Naive thymus-derived CD4-positive, alpha-beta T cell (primary cell): ENCODE measurements at places on chromosomes 3 and 15. TPM values are rescaled to one million over a fixed set of nuclear protein-coding genes. Genes with fewer than 3 reads are reported as not detected.

The TLR9 gene
- polyA plus RNA-seq = not detected

DNA sequence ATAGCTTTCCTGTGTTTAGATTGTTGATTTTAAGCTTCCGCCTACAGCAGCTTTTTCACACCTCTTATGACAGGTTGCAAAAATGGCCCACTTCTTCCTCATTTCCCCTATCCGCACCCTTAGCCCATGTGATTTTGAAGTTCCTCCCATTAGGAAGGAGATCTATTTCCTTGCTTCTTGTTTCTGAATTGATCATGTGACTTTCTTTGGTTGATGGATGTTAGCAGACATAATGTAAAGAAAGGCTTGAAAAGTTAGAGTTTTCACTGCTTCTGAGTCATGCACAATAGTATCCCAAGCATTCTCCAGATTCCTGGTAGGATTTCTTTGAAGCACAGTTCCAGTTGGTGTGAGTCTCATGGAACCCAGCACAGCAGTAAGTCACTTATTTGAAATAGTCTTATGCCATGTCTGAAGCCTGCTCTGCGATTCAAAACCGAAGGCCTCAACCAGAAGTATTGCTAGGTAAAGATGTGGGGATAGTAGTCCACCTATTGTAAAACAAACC lies 76.6 kb downstream of the EDEM1 start:
- H3K4me3 ChIP-seq = no peak overlapping the region
- H3K36me3 ChIP-seq = no peaks in the 10 kb centered on the region
- no peaks in the 10 kb centered on the region for H3K27me3 ChIP-seq
- no peak overlapping the region for H3K27ac ChIP-seq
- H3K4me1 ChIP-seq = no peaks in the 10 kb centered on the region
- DNase-seq = no peak

The SAXO2 gene
- polyA plus RNA-seq = not detected

DNA sequence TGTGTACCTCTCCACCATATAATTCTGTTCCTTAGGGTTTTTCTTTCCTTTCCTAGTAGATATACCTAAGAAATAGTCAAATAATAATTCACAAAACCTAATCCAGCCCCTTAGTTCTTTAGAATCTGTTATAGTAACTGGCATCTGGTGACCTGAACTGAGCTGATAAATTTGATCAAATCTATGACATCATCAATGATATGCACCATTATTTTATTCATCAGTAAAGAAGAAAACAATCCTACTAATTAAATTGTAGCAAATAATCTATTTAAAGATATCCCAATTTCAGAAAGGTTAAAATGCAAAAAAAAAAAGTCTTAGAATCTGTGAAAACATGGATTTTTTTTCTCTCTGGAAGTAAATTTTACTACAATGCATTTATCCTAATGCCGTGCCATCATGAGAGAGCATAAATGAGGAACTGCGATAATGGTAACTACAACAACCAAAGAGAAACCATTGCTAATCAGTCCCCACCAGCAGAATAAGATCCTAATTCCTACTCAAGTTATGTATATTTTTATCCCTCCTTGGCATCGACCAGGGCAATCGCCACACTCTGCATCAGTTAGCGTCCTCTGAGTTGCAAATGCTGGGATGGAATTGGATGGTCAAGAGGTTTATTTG lies 6.6 kb upstream of the MNS1 start:
- no peaks in the 10 kb centered on the region for H3K27me3 ChIP-seq
- no peaks in the 10 kb centered on the region for H3K4me1 ChIP-seq
- H3K36me3 ChIP-seq = no peaks in the 10 kb centered on the region
- no peak for DNase-seq
- no peak overlapping the region for H3K27ac ChIP-seq
- H3K4me3 ChIP-seq = no peak overlapping the region

DNA sequence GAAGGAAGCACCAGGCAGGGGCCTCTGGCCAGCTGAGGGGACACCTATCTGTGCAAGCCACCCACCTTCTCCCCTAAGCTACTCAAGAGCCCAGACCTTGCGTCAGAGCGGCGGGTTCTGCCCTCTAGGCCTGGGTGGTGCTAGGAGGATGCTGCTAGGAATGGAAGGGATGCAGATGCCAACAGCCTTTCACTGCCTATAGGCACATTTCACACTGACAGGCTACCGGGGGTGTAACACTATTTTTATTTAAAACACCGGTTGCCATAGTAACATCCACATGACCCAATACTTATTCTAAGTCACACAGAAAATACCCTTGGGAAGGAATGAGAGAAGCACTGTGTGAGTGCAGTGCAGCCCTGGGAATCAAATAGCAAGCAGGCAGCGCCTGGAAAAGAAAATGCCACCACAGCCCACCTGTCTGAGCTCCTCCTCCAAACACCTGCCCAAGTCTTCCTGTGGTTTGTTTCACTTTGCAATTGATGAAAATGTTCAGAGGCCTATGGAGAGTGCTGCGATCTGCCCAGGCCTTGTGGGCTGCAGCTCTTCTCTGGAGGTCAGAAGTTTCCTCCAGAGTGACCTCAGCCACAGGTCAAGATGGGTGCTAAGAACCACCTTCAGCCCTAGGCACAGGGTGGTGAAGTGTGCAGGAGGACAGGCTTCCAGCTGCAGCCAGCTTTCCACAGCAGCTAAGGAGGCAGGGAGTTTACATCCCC lies 113.5 kb upstream of the TOPAZ1 start:
- no peaks in the 10 kb centered on the region for H3K4me1 ChIP-seq
- no peak for DNase-seq
- no peak overlapping the region for H3K27ac ChIP-seq
- H3K36me3 ChIP-seq = no peaks in the 10 kb centered on the region
- H3K27me3 ChIP-seq = no peaks in the 10 kb centered on the region

GRCh38 chr15:75112278-75112847 lies 89.0 kb downstream of the PPCDC start:
- no peak overlapping the region for H3K27ac ChIP-seq
- no peaks in the 10 kb centered on the region for H3K36me3 ChIP-seq
- no peaks in the 10 kb centered on the region for H3K27me3 ChIP-seq
- no peaks in the 10 kb centered on the region for H3K4me1 ChIP-seq

DNA sequence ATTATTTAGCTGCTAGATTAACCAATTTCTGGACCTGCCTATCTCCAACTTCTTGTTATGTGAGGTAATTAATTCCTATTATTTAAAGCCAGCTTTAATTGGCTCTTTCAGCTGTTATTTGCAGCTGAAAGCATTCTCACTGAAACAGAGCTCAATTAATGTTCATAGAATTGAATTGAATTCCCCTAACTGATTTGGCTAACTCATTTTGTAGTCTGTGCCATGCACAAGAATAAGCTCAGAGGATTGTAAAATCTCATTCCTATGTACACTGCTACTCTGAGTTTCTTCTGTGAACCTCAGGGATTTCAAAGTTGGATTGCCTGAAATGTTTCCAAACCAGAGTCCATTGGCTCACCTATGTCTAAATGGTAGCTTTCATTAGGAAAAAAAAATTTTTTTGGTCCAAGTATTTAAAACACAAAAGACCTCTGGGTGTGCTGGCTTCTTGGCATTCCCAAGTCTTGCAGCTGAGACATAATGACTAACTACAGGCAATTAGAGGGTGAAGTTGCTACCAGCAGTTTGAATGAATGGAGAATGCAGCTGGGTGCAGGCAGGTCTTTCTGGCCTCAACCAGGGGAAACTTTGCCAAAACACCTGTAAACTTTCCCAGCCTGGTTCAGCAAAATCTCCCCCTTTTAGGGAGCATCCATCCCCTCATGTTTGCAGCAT lies 134.3 kb downstream of the EDEM1 start:
- DNase-seq = no peak
- no peaks in the 10 kb centered on the region for H3K36me3 ChIP-seq
- no peak overlapping the region for H3K27ac ChIP-seq
- H3K4me3 ChIP-seq = no peak overlapping the region
- H3K4me1 ChIP-seq = no peaks in the 10 kb centered on the region
- no peaks in the 10 kb centered on the region for H3K27me3 ChIP-seq

- peak; percentile 42 for DNase-seq
- H3K36me3 ChIP-seq = no peaks in the 10 kb centered on the region
- no peaks in the 10 kb centered on the region for H3K27me3 ChIP-seq
- H3K27ac ChIP-seq = peak overlapping the region; percentile 20
- H3K4me3 ChIP-seq = no peak overlapping the region
- H3K4me1 ChIP-seq = peaks cover 30% of the 10 kb centered on the region
Observed at GRCh38 chr15:28935316-28935715, 49.5 kb downstream of the APBA2 start.

DNA sequence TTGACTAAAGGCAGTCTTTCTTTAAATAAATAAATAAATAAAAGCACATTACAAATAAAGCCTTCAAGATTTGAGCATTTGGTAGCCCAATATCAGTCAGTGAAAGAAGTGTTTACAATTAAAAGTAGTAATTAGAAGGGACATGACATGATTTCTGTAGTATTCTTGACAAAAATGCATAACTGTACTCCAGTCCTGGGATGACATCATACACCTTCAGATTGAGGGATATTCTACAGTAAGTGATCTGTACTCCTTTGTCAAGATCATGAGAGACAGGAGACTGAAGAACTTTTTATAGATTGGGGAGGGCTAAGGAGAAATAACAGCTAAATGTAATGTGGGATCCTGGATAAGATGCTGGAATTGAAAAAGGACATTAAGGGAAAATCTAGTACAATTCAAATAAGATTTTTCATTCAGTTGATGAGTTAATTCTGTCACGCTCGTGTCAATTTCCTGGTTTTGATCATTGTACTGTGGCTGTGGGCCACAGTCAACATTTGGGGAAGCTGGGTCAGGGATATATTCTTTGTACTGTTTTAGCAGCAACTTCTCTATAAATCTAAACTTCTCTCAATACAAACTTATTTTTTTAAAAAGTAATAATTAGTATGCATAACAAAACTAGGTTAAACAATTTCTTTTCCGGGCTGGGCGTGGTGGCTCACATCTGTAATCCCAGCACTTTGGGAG lies 314.8 kb downstream of the PTPRG start:
- H3K36me3 ChIP-seq = no peaks in the 10 kb centered on the region
- no peak for DNase-seq
- H3K4me1 ChIP-seq = no peaks in the 10 kb centered on the region
- no peak overlapping the region for H3K27ac ChIP-seq
- no peak overlapping the region for H3K4me3 ChIP-seq

GRCh38 chr15:42159381-42160015 lies 3.1 kb upstream of the PLA2G4F start:
- no peak overlapping the region for H3K4me3 ChIP-seq
- no peak for DNase-seq
- H3K27ac ChIP-seq = no peak overlapping the region
- H3K4me1 ChIP-seq = no peaks in the 10 kb centered on the region

DNA sequence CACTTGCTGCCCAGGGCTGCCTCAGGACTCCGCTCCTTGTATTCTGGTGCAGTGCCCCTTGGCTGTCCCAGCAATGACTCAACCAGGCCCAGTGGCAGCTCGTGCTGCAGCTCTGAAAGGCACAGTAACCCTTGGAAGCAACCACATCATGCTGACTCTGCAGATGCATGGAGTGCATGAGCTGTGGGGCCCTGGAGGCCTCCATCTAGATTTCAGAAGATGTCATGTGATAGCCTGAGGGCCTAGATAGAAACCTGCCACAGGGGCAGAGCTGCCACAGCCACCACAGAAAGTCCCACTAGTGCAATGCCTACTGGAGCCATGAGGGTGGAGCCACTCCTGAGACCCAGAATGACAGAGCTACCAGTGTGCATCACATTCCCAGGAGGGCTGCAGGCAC lies 117.1 kb upstream of the SMAD3 start:
- no peak overlapping the region for H3K4me3 ChIP-seq
- DNase-seq = no peak
- H3K27ac ChIP-seq = no peak overlapping the region
- H3K27me3 ChIP-seq = no peaks in the 10 kb centered on the region

- H3K4me3 ChIP-seq = no peak overlapping the region
- H3K27ac ChIP-seq = no peak overlapping the region
- H3K36me3 ChIP-seq = no peaks in the 10 kb centered on the region
- no peak for DNase-seq
- peaks cover 3% of the 10 kb centered on the region for H3K4me1 ChIP-seq
- no peaks in the 10 kb centered on the region for H3K27me3 ChIP-seq
Observed at GRCh38 chr15:85507114-85507513, 126.7 kb downstream of the AKAP13 start.

DNA sequence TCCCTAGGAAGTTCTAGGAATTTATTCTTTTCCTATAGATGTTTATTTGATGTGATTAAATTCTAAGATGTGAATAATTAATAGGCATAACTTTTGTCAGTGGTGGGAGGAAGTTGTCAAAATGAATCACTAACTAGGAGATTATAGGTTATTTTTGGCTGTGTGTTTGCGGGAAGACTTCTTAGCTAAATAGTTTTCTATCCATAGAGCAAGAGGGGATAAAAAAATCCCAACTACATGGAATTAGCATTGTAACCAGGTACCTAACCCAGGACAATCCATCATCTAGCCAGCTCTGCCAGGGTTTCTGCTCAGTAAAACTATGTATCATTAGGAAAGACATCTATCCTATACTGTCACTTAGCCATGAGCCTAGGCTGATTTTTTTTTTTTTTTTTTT lies 23.9 kb downstream of the SLC30A4 start:
- DNase-seq = no peak
- no peak overlapping the region for H3K27ac ChIP-seq
- no peak overlapping the region for H3K4me3 ChIP-seq
- H3K27me3 ChIP-seq = no peaks in the 10 kb centered on the region
- no peaks in the 10 kb centered on the region for H3K4me1 ChIP-seq
- H3K36me3 ChIP-seq = no peaks in the 10 kb centered on the region

The APPL1 gene
- 58.8 TPM for polyA plus RNA-seq

DNA sequence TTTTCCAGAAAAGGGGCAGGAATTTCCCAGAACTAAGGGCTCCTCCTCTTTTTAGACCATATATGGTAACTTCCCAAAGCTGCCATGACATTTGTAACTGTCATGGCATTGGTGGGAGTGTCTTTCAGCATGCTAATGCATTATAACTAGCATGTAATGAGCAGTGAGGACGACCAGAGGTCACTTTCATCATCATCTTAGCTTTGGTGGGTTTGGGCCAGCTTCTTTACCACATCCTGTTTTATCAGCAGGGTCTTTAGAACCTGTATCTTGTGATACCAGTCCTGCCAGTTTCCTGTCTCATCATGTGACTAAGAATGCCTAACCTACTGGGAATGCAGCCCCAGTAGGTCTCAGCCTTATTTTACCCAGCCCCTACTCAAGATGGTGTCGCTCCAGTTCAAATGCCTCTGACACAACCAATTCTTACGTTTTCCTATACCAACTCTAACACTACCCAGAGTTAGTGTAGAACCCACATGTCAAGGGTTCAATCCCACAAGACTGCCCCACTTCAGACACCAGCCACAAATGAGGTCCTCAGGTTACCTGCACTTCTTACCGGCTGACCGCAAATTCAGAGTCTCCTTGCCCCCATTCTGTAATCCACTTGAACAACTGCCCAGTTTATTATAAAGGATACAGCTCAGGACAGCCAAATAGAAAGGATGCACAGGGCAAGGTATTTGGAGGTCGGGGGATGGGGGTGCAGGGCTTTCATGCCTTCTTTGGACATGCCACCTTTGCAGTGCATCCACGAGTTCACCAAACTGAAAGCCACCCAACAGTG lies 17.7 kb downstream of the FOXB1 start:
- peaks cover 6% of the 10 kb centered on the region for H3K4me1 ChIP-seq
- H3K36me3 ChIP-seq = no peaks in the 10 kb centered on the region
- H3K27ac ChIP-seq = no peak overlapping the region

GRCh38 chr3:175149675-175150074 lies 290.5 kb downstream of the NAALADL2 start:
- no peaks in the 10 kb centered on the region for H3K36me3 ChIP-seq
- no peaks in the 10 kb centered on the region for H3K27me3 ChIP-seq
- no peak overlapping the region for H3K27ac ChIP-seq

GRCh38 chr3:126570103-126570541 lies 11.4 kb upstream of the C3orf22 start:
- H3K4me3 ChIP-seq = no peak overlapping the region
- no peak overlapping the region for H3K27ac ChIP-seq
- no peaks in the 10 kb centered on the region for H3K36me3 ChIP-seq
- no peak for DNase-seq
